ENCODE measurements at places on chromosomes 1 and 21. TPM values are rescaled to one million over a fixed set of nuclear protein-coding genes. Genes with fewer than 3 reads are reported as not detected.

NFIA gene
- polyA plus RNA-seq = 32.2 TPM

BARHL2 gene
- not detected for polyA plus RNA-seq

SLC30A2 gene
- polyA plus RNA-seq = 1.1 TPM

DNALI1 gene
- 10.6 TPM for polyA plus RNA-seq

KLHDC9 gene
- 1.0 TPM for polyA plus RNA-seq

Measured in muscle of back (tissue), 13 donors.